ENCODE measurements at places on chromosomes 16 and 17. TPM values are rescaled to one million over a fixed set of nuclear protein-coding genes. Genes with fewer than 3 reads are reported as not detected.

Gene NTN3
- total RNA-seq, result not detected

DNA sequence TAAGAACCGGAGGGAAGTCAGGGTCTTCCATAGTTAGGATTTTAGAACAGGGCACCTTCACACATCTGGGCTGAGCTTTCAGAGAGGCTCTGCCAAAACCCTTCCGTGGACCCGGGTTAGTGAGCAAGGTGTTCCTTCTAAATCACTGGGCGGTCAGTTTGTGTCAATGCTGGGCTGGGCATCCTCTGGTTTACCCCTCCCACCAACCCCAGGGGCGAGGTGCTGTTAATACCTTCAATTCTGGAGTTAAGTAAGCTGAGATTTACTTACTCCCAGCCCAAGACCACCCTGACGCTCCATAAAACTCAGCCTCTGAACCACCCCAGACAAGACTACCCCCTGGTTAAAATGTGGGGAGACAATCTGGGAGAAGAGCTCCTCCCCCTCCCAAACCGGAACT, 1.0 kb downstream of the TMEM92 start:
- no peaks in the 10 kb centered on the region for H3K36me3 ChIP-seq
- peaks cover 9% of the 10 kb centered on the region for H3K4me1 ChIP-seq
- no peaks in the 10 kb centered on the region for H3K27me3 ChIP-seq

- H3K27ac ChIP-seq, result no peak overlapping the region
- H3K4me1 ChIP-seq, result no peaks in the 10 kb centered on the region
- no peak for DNase-seq
- H3K36me3 ChIP-seq, result no peaks in the 10 kb centered on the region
- H3K27me3 ChIP-seq, result no peaks in the 10 kb centered on the region
- no peak overlapping the region for H3K4me3 ChIP-seq
Observed at GRCh38 chr17:7972131-7972785, 30.2 kb upstream of the GUCY2D start.

DNA sequence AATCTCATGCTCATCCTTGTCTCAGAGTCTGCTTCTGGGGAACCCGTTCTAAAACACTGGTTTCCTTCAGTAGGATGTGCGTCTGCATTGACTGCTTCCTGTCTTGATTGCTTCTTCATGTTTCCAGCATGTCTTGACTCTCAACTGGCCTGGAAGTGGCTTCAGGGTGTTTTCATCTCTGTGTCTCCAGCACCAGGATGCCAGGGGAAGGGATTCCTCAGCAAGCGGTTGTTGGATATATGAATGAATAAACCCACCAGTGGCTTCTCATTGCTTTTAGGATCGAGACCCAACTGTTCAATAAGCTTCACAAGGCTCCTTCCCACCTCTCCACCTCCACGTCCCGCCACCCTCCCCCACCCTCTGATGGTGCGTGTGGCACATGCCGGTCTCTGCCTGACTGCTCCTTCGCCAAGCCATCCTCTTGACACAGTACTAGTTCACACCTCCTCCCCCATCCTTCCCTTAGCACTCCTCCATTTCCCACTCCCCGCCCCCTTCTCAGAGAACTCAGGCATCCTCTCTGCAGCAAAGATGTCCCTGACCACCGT, 14.1 kb upstream of the TNS4 start:
- H3K27me3 ChIP-seq, result peaks cover 1% of the 10 kb centered on the region
- no peaks in the 10 kb centered on the region for H3K36me3 ChIP-seq
- H3K4me3 ChIP-seq, result peak overlapping the region; percentile 42
- no peak overlapping the region for H3K27ac ChIP-seq
- peaks cover 44% of the 10 kb centered on the region for H3K4me1 ChIP-seq

- DNase-seq, result peak; percentile 41
- peaks cover 7% of the 10 kb centered on the region for H3K4me1 ChIP-seq
- H3K36me3 ChIP-seq, result no peaks in the 10 kb centered on the region
Observed at GRCh38 chr17:44911133-44912001, 3.9 kb downstream of the GFAP start.

DNA sequence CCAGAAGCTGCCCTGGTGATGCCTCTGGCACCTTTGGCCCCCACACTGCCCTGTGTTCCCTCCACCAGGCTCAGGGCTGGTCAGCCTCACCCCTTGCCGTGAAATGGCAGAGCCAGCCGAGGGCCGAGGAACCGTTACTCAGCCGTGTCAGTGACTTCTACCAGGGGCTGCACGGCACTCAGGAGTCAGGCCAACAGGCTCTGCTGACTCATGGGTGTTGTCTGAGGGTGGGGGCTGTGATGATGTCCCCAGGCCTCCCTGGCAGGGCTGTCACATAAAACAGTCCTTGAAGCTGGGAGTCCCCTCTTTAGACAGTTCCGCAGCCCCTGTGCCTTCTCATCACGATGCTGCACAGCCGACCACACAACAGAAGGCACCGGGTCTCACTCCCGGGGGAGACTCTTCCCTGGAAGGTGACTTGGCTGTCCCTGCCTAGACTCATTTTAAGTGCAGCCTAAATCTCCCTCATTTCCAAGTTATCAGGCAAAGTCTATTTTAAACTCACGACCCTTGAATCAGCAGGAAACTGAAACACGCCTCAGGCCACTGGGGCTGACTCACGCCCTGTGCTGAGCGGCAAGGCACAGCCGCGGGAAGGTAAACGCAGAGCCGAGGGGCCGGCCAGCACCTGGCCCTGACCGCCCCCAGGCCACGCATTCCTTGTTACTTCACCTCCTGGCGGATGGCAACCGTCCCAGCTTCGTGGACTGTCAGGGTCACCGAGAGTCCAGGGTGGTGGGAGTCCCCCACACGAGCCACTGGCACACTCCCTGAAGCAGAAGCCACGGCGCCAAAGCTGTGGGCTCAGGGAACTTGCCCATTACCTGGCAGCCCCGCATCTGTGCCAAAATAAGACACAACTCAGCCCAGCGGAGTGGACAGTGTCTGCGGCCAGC, 102.6 kb downstream of the ZNF778 start:
- H3K27me3 ChIP-seq, result no peaks in the 10 kb centered on the region
- H3K36me3 ChIP-seq, result peaks cover 2% of the 10 kb centered on the region
- H3K4me3 ChIP-seq, result no peak overlapping the region

DNA sequence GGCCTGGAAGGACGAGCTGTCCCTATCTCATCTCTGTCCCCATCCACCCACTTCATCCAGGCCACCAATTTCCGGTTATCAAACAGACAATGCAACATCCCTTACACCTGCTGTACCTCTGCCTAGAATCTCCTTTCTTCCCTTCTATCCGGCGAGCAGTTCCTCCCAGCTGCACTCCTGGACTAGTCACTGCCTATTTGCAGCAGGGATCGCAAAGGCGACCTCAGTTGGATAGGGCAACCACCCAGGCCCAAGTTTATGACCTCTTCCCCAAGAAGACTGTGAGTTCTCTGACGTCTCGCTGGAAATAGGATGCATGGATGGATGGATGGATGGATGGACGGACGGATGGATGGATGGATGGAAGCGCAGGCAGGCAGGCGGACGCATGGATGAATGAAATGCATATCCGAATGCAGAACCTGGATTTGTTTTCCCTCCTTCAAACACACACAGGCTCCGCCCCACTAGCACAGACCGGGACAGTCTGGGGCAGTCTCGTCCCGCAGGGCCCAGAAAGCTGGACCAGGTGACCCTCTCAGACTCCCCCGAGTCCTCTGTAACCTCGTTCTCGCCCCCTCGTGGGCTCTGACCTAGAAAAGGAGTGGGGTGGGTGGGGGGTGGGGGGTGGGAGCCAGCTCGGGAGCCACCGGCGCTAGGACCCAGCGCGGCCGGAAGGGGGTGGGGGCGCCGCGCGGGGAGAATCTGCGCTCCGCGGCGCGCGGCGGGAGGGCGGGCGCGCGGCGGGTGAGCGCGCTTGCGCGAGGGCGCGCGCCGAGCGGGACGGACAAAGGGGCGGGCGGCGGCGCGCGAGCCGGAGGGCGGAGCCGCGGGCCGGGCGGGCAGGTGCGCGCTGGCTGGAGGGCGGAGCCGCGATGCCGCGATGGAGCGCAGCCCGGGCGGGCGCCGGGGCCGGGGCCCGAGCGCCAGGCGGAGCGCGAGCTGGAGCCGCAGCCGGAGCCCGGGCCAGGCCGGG, at the start of gene SBK1:
TSS of gene SBK1 (plus strand) at position 875 of the 976 bp plus-strand sequence. CDS start 24,867 bp downstream, outside the sequence.
- H3K4me3 ChIP-seq, result peak within 1 kb of the TSS; percentile 86
- H3K27ac ChIP-seq, result peak within 1 kb of the TSS; percentile 65

DNA sequence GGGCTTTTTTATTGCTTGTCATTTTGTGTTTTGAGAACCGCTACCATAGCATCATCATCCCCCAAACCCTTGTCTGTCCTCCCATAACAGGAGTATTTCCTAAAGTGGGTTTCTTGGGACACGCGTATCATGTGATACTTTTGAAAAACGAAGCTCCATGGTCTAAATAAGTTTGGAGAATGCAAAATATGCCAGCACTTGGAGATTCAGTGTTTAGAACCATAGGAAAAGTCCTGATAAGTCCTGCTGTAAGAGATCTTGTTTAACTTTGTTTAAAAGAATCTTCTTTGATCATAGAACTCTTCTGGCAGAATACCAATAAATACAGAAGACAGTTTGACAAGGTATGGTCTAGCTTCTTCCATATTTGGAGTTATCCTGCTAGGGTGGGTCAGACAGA, 59.3 kb downstream of the NKD1 start:
- peaks cover 4% of the 10 kb centered on the region for H3K4me1 ChIP-seq
- H3K36me3 ChIP-seq, result no peaks in the 10 kb centered on the region
- no peak overlapping the region for H3K27ac ChIP-seq
- no peak overlapping the region for H3K4me3 ChIP-seq
- no peak for DNase-seq

GRCh38 chr17:44587339-44587738, 30.1 kb downstream of the FZD2 start:
- no peaks in the 10 kb centered on the region for H3K27me3 ChIP-seq
- DNase-seq, result no peak
- H3K36me3 ChIP-seq, result no peaks in the 10 kb centered on the region
- H3K4me1 ChIP-seq, result no peaks in the 10 kb centered on the region
- no peak overlapping the region for H3K4me3 ChIP-seq

DNA sequence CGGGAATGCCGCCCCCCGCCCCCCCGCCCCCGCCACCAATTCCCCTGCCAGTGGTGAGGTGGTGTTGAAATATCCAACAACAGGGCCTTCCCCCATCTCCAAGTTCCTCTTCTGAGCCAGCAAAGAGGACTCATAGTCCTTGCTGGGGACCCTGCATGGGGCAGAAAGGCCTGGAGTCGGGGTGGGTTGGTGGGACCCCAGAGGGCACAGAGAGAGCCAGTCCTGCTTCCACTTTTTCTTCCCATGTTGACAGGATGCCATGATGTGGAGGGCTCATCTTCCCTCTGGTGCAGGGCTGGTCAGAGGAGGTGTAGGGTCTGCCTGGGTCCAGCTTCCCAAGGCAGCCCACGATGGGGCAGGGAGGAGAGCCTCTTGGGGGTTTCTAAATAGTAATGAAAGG, 49.0 kb upstream of the PIK3R6 start:
- H3K27me3 ChIP-seq, result no peaks in the 10 kb centered on the region
- no peak overlapping the region for H3K4me3 ChIP-seq
- DNase-seq, result no peak

DNA sequence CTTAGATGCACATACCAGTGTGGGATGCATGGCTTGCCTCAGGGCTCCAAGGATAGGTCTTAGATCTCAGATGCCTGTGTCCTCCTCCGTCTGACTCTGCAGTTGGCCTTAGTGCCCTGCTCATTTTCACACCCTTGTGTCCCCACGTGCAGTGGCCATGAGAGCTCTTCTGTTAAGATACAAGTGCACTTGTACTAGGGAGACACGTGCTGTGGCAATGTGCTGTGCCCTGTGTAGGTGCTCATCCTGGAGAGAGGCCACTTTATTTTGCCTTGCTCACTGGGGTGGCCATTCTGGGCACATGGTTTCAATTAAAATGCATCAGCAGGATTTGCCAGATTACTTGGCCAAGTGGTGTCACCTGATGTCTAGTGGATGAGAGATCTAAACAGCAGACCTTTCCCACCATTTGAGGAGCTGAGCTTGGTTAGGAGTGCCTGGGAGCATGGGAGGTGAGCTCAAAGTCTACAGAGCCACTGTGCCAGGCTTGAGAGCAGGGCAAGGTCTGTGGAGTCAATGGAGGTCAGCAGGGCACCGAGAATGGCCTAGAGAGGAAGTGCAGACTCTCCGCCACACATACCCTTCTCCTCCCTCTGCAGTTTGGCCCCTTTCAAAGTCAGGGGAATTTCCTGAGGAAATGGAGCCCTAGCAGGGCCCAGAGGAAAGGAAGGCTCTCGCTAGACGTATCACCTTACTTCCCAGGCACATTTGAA, 25.2 kb upstream of the SMPD3 start:
- no peak overlapping the region for H3K27ac ChIP-seq
- H3K36me3 ChIP-seq, result no peaks in the 10 kb centered on the region
- no peaks in the 10 kb centered on the region for H3K27me3 ChIP-seq
- DNase-seq, result no peak
- no peak overlapping the region for H3K4me3 ChIP-seq

GRCh38 chr17:46940692-46941404, 17.9 kb downstream of the GOSR2 start:
- H3K27ac ChIP-seq, result no peak overlapping the region
- DNase-seq, result peak; percentile 76
- H3K4me1 ChIP-seq, result peaks cover 7% of the 10 kb centered on the region
- peaks cover 49% of the 10 kb centered on the region for H3K36me3 ChIP-seq

- no peak for DNase-seq
- no peak overlapping the region for H3K4me3 ChIP-seq
- H3K36me3 ChIP-seq, result no peaks in the 10 kb centered on the region
- no peaks in the 10 kb centered on the region for H3K27me3 ChIP-seq
- H3K27ac ChIP-seq, result no peak overlapping the region
- H3K4me1 ChIP-seq, result peaks cover 18% of the 10 kb centered on the region
Observed at GRCh38 chr17:82977606-82978005, 101.8 kb upstream of the METRNL start.

Data from CD4-positive, CD25-positive, alpha-beta regulatory T cell (primary cell).